IPS DF 6.9 (cell line): ENCODE measurements at places on chromosomes 5 and 9.

DNA sequence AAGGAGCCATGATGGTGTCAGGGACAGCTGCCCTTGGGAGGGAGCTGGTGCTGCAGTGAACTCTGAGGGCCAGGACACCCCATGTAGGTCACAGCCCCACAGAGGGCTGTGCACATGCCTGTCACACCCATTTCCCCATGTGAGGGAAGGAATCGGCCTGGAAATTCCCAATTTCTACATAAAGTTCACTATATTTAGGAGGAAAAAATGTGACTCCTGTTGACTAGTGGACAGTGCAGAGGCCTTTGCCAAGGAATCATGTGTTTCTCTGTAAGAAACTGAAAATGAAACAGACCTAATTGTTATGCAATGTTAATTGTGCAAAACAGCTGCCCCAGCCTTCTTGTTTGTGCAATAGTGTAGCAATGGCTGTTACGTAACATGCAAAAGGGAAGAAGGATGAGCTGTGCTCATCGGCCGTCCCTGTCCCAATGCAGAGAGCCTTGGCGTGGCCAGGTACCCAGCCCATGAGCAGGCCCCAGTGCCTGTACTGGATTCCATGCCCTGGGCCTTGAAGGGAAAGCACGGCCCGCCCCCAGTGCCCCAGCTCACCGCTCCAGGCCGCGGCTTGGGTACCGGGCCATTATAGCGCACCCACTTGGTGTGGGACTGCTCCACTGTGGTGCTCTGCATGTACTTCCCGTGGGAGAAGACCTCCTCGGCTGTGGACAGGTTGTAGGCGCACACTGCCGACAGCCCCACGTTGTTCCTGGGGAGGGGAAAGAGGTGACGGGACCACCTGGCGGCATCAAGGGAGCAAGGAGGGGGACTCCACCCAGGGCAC lies 70.0 kb downstream of the SECISBP2 start:
- DNase-seq = no peak

DNA sequence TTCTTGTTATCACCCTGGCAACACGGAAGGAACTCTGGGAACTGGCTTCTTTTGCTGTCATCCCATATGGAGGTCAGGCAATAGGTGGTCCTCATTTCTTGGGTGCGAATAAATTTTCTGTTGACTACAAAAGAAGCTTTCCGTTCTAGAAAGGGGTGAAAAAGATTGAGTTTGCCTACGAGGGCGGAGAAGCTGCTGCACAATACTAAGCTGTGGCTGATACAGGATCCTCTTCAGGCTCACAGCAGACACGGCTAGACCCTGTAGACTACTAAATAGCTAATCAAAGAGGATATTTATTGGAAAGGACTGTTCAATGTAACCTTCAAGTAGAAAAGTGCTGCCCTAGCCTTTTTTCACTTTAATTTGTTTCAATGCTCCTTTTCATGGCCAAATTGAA lies 58.1 kb downstream of the TJP2 start:
- no peak for DNase-seq

- no peak for DNase-seq
Measured at GRCh38 chr9:37514999-37515398, 29.3 kb downstream of the POLR1E start.

DNA sequence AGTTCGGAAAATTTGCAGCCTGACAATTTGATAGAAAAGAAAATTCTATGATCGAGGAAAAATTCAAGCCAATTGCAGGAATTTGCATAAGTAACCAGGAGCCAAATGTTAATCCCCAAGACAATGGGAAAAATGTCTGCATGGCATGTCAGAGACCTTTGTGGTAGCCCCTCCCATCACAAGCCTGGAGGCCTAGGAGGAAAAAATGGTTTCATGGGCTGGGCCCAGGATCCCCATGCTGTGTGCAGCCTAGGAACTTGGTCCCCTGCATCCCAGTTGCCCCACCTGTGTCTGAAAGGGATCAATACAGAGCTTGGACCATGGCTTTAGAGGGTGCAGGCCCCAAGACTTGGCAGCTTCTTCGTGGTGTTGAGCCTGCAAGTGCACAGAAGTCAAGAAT lies 1847.9 kb upstream of the ACO1 start:
- no peak for DNase-seq

GRCh38 chr9:85599540-85600105 lies 142.1 kb downstream of the AGTPBP1 start:
- DNase-seq = no peak

DNA sequence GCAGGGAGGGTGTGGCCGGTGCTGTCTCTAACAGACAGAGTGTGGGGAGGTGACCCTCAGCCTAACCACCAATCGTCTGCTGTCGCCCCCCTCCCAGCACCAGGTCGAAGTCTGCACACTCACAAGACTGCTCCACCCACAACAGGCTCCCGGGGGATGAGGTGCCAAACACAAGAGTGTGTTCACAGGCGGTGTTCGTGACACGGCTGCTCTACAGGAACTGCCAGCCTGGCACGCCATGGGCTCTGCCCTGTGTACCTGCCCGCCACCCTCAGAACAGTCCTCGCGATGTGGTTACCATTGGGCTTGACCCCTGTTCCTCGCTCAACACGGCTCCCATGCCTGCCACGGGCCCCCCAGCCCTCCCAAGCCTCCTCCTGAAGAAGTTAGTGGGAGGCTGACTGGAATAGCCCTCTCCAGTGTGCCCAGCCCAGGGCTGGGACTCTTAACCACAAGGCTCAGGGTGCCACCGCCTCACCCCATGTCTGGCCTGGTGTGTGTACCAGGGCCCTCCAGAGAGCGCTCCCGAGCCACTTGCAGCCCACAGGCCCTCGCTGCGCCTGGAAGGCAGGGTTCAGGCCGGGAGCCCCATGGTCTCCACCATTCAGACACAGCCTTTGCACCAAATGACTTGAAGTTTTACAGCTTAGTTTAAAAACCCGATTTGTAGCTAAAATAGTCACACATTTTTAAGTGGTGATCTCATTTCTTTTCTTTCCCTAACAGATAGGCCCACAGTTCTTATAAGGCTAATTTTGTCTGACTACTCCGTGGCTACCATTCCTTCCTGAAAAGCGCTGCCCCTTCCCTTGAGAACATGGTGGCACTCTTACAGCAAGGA lies 102.5 kb downstream of the CAMSAP1 start:
- DNase-seq = no peak

DNA sequence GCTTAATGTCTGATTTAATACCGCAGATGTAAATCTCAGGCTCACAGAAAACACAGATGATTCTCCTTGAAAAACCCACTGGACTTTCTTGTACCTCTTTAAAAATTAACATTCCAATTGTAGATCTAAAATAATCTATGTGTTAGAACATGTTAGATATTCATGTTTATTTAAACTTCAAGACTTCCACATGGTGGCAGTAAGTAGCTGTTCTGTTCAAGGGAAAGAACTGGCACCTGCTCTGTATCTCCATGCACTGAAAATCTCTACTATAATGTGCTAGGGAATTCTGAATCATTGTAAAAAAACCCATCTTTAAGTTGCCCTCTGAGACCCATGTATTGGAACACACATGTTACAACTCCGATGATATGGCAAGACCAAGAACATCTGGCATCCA lies 366.9 kb downstream of the DMRTA1 start:
- DNase-seq = no peak

GRCh38 chr9:69590266-69590665 lies 81.9 kb downstream of the APBA1 start:
- no peak for DNase-seq

DNA sequence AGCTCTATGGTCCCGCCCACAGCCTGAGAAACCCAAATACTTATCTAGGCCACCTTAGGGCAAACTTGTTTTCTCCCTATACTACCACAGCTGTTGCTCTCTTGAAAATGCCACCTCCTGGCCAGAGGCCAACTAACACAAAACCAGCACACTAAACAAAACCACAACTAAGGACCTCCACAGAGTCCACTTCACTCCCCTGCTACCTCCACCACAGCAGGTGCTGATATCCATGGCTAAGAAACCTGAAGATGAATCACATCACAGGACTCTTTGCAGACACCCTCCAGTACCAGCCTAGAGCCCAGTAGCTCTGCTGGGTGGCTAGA lies 108.4 kb downstream of the ALDH1A1 start:
- DNase-seq = no peak

DNA sequence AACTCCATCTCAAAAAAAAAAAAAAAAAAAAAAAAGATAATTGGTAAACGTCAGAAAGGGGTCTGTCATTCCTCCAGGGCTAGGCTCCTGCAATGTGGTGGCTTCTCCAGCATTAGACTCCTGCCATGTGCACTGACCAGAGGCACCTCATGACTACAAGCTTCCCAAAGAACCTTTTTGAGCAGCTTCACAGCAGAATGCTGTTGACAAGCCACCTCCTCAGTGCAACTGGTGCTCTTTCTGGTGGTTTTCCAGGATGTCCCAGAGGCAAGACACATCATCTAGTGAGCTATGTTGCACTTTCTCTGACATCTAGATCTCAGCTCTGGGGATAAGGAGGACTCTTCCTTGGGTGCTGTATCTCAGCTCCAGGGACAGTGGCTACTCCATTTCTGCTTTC lies 11.6 kb downstream of the RPL37 start:
- no peak for DNase-seq

DNA sequence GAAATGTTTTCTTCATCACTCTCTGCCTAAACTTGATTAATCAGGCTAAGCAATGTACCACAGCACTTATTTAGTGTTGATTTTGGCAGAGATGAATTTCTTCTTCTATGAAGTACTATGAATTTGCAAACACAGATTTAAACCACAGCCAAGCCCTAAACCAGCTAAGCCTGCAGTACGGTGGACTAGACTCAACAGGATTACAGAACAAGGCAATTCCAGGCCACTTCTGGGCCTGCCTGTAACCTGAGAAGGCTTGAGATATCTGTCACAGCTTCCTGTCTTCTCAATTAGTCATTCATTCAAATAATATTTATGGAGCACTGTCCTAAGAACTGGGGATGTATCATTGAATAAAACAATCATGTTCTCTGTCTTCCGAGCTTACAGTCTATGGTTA lies 32.4 kb upstream of the CAST start:
- no peak for DNase-seq

- no peak for DNase-seq
Measured at GRCh38 chr5:6598351-6598900, 34.4 kb downstream of the NSUN2 start.

DNA sequence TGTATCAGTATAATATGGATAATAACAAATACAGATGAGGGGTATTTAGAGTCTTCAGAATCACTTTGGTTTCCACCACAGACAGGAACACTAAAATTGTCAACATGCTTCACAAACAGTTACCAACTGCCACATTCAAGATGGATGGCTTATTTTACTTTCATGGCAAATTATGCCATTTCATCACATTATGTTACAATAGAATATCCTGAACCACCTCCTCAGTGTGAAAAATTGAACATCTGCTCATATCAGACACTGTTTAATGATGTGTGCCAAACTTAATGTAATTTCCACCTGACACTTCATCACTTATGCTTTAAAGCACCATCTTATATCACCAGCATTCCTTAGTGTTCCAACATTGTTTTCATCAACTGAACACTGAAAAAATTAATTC lies 357.4 kb downstream of the KCNN2 start:
- DNase-seq = no peak

GRCh38 chr5:112862085-112862484 lies 998 bp downstream of the SRP19 start:
- no peak for DNase-seq

- no peak for DNase-seq
Measured at GRCh38 chr5:163660486-163660885, 155.1 kb downstream of the MAT2B start.

DNA sequence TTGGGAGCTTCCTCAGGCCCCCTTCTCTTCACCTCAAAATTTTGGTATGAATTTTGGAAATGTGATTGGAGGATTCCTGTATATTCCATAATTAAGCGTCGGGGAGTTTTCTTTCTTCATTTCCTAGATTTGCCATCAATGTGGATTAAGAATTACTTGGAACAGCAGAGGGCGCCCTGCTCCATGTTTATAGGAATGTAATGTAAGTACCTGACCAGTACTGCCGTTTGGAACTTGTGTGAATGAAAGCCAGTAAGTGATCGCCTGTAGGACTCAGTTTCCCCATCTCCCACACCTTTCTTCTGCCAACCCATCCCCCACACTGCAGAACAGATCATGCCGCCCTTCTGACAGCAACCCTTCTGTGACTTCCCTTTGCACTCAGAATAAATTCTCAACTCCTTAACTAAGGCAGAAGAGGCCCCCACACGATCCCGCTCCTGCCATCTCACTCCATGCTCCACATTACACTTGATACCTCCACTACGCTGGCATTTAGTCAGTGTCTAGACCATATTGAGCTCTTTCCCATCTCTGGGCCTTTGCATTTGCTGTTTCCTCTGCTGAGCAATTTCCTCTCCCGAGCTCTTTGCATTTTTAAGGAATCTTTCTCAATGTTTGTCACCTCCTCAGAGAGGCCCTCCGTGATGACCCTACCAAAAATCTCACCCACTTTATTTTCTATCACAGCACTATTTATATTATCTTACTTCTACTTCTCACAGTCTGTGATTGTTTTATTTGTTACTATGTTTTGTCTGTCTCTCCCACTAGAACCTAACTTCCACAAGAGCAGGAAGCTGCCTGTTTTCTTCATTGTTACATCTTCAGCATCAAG lies 79.5 kb upstream of the HTR4 start:
- DNase-seq = no peak
